Activated T-cell treated with anti-CD3 and anti-CD28 coated beads, Interleukin-2, amount 50 U/mL, for 72 hours (primary cell): ENCODE measurements at places on chromosomes 5 and 9. TPM values are rescaled to one million over a fixed set of nuclear protein-coding genes. Genes with fewer than 3 reads are reported as not detected.

PCDHB12 gene
- not detected for total RNA-seq

DNA sequence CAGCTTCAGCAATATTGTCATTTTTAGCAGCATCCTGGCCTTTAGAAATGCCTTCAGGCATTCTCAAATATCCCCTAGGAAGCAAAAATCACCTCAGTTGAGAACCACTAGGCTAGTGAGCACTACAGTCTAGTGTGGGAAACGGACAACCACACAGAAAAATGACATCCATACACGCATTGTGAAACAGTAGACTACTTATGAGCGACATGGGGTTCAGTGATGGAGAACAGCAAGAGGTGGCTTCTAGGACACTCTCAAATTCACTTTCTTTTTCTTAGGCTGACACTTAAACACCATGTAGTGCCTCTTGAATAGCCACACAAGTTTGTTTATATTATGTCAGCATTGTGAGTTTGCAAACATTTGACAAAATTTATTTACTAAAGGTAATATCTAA lies 203.0 kb downstream of the KDM4C start:
- no peaks in the 10 kb centered on the region for H3K27me3 ChIP-seq
- H3K36me3 ChIP-seq, result peaks cover 4% of the 10 kb centered on the region
- no peak for DNase-seq
- H3K27ac ChIP-seq, result no peak overlapping the region
- no peak overlapping the region for H3K4me3 ChIP-seq

HAND1 gene
- total RNA-seq, result not detected

DNA sequence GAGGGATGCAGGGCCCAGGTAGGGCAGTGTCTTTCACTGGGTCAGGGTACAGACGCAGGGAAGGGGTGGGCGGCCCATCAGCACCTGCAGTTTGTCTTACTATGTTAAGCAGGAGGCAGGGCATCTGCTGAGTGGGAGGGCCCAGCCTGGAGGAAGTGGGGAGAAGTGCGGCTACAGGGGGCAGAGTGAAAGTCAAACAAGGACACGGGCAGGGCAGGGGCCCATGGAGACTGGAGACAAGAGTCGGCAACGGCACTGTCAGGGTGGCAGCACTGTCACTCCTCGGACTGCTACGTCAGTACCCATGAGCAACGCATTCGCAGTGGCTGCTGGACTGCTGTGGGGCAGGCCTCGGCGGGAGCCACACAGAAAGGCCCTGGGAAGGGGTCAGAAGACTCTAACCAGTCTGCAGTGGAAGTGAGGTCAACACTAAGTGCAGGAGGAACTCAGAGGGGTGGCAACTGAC lies 19.7 kb downstream of the CAMSAP1 start:
- peak; percentile 80 for DNase-seq
- peaks cover 70% of the 10 kb centered on the region for H3K4me1 ChIP-seq
- peak overlapping the region; percentile 80 for H3K4me3 ChIP-seq
- H3K27me3 ChIP-seq, result no peaks in the 10 kb centered on the region
- H3K27ac ChIP-seq, result peak overlapping the region; percentile 21

DNA sequence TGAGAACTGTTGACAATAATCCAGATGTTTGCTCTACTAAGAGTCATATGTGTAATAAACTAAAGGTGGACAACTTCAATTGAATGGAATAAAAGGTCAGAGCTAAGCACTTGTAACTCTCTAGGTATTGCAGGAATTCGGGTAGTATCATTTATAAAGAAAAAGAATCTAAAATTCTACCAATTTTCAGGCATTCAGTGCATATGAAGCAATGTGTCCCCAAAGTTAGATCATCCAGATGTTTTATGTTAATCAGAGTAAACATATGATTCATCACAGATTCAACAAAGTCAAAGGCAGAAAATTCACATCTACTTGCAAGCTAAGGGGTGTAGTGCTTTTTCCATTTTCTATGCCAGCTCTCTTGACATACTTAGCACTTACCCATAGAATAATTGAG lies 477.1 kb downstream of the PDE4D start:
- peaks cover 20% of the 10 kb centered on the region for H3K27me3 ChIP-seq
- no peaks in the 10 kb centered on the region for H3K4me1 ChIP-seq
- DNase-seq, result no peak
- H3K4me3 ChIP-seq, result no peak overlapping the region
- H3K36me3 ChIP-seq, result no peaks in the 10 kb centered on the region
- no peak overlapping the region for H3K27ac ChIP-seq

- H3K27ac ChIP-seq, result no peak overlapping the region
- H3K27me3 ChIP-seq, result peaks cover 22% of the 10 kb centered on the region
- peaks cover 5% of the 10 kb centered on the region for H3K4me1 ChIP-seq
- DNase-seq, result no peak
- no peak overlapping the region for H3K4me3 ChIP-seq
Measured at GRCh38 chr5:133408322-133408721, 204.0 kb downstream of the FSTL4 start.

- no peak for DNase-seq
- H3K27me3 ChIP-seq, result peaks cover 57% of the 10 kb centered on the region
- H3K27ac ChIP-seq, result no peak overlapping the region
- no peak overlapping the region for H3K4me3 ChIP-seq
- H3K36me3 ChIP-seq, result no peaks in the 10 kb centered on the region
Measured at GRCh38 chr9:87149799-87150198, 202.5 kb upstream of the GAS1 start.

GRCh38 chr5:180297587-180298282 lies 5.9 kb upstream of the MAPK9 start:
- H3K36me3 ChIP-seq, result no peaks in the 10 kb centered on the region
- H3K27ac ChIP-seq, result peak overlapping the region; percentile 66
- DNase-seq, result no peak

DNA sequence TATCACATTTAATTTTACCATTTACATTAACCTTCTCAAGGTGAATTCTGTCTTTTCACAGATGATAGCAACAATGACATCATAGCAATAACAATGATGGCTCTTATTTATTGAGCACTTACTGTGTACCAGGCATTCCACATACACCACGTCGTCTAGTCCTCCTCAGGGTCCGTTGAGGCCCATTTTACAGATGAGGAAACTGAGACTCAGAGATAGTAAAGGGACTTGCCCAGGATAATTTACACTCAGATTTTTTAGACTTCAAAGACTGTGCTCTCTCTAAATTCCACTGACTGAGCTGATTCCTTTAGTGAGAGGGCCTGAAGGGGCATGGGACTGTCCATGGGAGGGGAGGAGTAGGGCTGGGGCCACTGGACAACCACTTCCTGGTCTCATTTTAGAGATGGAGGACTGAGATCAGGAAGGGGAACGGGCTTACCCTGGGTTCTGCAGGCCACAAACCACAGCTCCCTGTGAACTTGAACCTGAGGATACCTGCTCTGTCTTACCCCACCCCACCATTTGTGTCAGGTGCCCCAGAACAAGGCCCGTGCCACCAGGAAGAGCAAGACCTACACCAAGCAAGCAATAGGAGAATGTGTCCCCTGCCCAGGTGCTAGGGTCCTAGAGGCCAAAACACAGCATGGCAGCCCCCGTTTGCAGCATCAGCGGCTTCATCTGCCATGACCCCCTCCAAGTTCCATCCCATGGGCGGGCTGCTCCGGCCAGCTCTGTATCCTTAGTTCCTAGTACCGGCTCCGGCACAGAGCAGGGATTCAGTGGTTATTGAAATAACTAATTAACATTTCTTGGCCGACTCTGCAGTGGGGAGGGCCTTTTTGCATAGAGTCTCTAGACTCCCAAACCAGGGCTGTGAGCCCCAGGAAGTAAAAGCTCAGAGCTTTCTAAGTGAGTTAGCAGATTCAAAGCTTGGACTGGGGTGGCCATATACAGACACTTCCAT lies 96.6 kb downstream of the RGS3 start:
- H3K4me1 ChIP-seq, result peaks cover 41% of the 10 kb centered on the region
- no peaks in the 10 kb centered on the region for H3K36me3 ChIP-seq
- DNase-seq, result no peak
- H3K27me3 ChIP-seq, result no peaks in the 10 kb centered on the region

DNA sequence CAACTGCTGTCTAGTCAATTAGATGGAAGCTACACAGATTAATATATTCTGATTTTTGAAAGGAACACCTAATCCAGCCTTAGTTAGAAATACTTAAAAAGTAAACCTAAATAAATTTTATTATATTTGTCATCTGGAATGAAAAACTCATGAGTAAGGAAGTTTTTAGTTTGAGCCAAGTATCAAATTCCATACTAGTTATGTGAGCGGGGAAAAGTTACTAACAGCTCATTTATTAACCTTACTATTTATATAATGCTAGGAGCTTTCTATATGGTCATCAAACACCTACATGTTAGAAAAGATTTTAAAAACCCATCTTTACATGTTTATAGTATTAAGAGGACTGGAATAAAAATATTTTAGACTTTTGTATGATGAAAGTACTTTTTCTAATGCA lies 41.6 kb upstream of the POU5F2 start:
- H3K36me3 ChIP-seq, result peaks cover 1% of the 10 kb centered on the region
- no peak overlapping the region for H3K27ac ChIP-seq
- no peaks in the 10 kb centered on the region for H3K4me1 ChIP-seq
- no peaks in the 10 kb centered on the region for H3K27me3 ChIP-seq
- H3K4me3 ChIP-seq, result no peak overlapping the region

ELOVL7 gene
- total RNA-seq, result 2.7 TPM

- no peaks in the 10 kb centered on the region for H3K36me3 ChIP-seq
- no peak overlapping the region for H3K4me3 ChIP-seq
- peaks cover 9% of the 10 kb centered on the region for H3K4me1 ChIP-seq
- no peak overlapping the region for H3K27ac ChIP-seq
- no peak for DNase-seq
Measured at GRCh38 chr9:81599837-81600236, 89.5 kb downstream of the TLE1 start.

MEIKIN gene
- 0.19 TPM for total RNA-seq

DNA sequence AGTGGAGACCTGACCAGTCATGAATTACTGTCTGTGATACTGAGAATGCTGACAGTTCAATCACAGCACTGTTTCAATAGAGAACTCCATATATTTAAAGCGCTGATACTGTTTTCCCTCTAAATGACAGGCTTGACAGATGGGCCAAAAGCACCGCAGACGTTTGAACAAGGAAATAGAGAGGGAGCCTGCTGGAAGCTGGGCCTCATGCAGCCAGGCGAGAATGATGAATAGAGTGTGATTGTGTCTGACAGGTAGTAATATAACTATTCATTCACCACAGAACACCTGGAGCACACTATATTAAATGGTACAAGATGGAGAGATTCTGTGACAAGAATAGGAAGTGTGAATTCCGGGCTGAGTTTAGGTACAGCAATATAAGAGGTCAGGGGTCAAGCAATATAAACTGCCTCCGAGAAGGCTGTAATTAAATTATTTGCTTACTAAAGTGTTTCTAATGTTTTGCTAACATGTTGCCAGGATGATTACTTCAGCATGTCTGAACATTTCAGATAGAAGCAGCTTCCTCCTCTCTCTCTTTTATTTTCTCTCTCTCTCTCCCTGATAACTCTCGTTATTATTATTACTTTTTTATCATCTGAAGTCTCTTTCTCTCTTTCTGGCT lies 297.7 kb downstream of the CSNK1G3 start:
- no peak overlapping the region for H3K4me3 ChIP-seq
- H3K4me1 ChIP-seq, result no peaks in the 10 kb centered on the region
- no peak overlapping the region for H3K27ac ChIP-seq
- DNase-seq, result no peak
- H3K36me3 ChIP-seq, result no peaks in the 10 kb centered on the region
